ENCODE measurements at places on chromosomes 16 and 17.

DNA sequence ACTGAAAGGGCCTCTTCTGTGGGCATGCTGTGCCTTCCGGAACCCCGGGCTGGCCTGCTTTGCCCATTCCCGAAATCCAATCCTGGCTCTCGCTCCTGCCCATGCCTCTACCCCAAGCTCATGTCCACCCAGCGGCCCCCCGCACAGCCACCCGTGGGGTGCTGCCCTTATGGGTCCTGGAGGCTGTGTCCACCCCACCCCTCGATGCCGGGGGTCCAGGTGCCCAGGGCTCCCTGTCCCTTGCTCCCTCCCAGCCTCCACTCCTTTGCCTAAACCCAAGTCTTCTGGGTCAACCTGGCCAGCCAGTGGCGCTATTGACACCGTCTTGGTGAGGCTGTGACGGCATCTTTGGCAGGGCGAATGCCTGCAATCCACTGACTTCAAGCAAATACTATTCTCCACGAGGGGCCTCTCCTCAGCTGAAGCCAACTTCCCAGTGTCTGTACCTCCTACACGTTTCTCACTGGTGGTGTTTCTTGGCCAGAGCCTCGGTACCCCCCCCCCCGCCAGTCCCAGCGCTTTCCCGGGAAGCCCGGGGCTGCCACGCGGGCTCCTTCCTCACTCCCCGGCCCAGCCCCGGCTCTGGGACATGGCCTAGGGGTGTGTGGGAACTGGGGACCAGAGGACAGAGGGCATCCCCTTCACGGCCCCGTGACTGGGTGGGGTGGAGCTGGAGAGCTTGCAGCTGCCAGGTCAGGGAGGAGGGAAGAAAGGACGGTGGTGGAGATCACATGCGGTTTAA, 12.2 kb upstream of the DUS1L start:
- DNase-seq, result no peak

DNA sequence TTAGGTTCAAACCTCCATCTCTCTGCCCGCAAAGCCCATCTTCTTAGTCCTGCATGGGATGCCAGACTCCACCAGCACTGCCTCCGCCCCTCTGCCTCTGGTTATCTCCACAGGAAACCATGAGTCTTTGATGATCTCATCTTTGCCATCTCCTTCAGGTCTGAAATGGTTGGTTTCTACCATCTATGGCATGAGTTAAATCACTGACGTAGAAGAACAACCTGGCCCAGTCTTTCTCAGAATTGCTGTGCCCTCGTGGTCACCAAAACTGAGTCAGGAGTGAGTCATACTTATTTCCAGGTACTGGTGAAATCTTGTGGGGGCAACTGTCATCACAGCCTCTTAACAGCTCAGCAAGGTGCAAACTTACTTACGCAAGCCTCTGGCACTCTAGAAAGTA, 468.7 kb upstream of the C16orf82 start:
- no peak for DNase-seq

DNA sequence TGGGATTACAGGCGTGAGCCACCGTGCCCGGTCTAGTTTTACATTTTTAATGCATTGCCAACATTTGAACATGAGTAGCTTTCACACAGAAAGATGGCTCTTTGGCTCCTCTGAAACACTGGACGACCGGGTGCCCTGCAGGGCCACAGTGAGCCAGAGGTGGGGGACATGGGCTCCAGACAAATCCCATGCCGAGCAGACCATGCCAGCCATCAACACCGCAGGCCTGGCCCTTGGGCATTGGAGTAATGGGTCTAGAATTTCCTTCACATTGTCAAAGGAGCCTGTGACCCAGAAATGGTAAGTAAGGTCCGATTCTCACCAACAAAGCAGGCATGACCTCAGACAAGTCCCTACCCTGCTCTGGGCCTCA, 21.4 kb upstream of the MPRIP start:
- DNase-seq, result no peak

- no peak for DNase-seq
These were observed at the start of gene ZNF423 for GRCh38 chr16:49855822-49856671. ZNF423 (minus strand) TSS chr16:49856112; CDS start chr16:49855774, 338 bp downstream.

DNA sequence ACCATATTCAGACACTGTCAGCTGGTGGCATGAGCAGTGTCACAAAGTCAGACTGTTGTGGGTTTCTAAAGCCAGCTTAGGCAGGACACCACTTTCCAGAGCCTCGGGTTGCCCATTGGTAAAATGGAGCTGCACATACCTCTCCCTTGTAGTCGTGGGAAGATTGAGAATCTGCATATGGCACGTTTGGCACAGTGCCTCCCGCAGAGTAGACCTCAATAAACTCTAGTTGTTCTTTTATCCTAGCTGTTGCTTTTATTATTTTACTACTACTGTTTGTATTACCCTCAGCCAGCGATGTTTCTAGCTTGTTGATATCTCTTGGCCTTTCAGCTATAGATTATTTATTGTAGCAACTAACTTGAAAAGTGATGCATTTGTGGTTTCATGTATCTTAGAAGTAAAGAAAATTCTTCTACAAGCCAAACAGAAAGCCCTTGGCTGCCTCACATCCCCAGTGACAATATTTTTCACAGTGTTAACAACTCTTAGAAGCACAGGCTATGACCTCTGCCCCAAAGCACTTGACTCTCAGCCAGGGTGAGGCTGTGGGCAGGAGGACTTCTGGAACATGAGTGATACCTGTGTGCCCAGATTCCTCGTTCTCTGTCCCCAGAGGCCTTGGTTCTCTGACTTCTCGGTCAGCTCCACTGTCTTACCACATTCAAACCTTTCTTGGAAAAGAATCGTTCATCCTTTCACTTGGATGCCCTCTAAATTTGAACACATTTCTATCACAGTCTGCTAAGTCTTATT, 351.6 kb downstream of the SNX29 start:
- DNase-seq, result no peak

DNA sequence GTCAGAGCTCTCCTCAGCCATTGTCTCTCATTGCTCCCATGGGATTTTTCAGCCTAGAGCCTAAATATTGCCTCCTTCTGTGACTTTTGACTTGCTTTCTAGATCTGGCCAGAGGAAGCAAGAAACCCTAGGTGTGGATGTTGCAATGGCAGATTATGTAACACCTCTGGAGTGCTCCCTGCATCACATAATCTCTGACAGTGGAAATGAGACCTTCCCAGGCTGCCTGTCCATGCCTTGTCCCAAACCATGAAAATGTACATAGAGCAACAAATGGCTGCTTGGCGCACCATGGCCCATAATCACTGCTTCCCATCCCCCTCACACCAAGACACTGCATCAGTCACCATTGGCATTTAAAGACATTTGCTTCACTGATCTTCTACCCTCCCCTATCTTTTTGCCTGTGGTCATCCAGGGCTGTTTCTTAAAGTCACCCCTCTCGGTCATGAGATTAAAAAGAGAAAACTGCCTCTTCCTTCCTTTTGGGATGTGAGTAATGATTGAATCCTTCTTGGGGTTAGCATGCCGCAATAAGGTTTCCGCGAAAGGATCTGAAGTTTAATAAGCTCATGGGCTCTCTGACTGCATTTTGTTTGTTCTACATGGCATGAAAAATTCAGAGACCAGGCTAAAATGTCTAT, 34.2 kb upstream of the CCL2 start:
- no peak for DNase-seq

GRCh38 chr16:86585821-86586611, 7.7 kb downstream of the FOXL1 start:
- no peak for DNase-seq

DNA sequence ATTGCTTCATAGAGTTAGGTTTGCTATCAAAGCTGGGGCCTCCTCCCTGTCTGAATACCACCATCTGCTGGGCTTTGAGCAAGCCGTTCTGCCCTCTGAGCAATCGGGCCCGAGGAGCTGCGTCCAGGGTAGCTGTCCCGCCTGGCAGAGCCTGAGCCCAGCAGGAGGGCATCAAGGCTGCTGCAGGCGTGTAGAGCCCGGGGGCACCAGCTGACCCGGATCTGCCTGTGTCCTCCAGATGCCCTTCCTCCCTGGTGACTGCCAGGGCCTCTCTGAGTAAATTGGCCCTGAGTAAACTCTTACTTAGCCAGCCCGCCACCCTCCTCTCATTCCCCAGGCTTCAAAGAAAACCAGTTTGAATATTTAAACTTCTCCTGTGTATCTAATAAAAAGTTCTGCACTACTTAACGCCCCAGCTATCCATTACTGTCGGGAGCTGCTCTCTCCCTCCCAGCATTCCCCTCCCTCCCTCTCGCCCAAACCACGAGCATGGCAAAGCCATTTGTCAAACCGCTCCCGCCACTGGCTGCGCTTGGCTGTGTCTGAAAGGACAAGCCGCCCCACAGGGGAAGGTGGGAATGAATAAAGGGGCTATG, 16.4 kb downstream of the CDK5RAP3 start:
- DNase-seq, result no peak

- no peak for DNase-seq
These were observed 245.0 kb downstream of the KCNJ2 start for GRCh38 chr17:70414300-70414699.

DNA sequence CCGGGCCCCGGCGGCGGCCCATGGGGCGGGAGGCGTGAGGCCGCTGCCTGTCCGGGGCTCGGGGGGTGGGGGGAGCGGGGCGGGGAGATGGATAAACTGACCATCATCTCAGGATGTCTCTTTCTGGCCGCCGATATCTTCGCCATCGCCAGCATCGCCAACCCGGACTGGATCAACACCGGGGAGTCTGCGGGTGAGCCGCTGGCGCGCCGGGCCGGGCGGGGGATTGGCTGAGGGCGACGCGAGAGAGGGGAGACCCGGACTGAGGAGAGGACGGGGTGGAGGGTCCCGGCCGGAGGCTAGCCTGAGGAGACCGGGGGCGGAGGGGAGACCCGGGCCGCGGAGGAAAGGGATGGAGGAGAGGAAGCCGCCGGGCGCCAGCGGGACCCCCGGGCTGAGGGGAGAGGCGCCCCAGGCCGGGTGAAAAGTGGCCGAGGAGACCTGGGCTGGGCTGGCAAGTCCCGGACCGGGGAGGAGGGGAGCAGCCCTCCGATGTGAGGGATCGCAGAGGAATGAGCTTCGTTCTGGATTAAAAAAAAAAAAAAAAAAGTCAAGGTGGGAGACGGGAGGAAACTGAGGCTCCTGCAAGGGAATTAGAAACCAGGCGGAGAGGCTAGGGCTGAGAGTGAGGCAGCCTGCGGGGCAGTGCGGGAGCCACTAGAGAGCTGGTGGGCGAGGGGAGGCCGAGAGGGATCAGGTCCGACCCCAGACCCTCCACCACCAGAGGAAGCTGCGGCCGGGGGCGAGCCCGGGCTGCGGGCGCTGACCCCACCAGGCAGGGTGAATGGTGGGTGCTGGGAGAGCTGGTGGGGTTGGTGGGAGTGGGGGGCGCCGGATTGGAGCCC, 526 bp downstream of the MOSMO start:
- no peak for DNase-seq

DNA sequence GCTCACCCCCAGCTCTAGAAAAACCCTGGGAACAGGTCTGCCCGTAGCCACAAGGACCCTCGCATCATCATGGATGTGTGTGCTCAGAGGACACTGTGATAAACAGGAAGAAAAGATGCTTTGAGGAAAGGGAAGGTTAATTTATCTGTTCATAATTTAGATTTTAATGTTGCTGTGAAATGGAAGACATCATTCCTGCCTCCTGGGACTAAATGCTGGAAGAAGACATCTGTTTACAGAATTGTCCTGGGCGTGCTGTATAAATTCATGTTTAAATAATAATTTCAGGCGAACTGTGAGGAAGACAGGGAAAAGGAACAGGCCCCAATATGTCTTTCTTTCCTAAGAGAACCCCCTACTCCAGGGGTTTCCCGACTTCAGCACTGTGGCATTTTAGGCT, 112.6 kb downstream of the SHISA6 start:
- no peak for DNase-seq

GRCh38 chr17:69815406-69815805, 259.6 kb upstream of the KCNJ16 start:
- no peak for DNase-seq

- no peak for DNase-seq
These were observed 56.1 kb upstream of the ACSF3 start for GRCh38 chr16:89037261-89038152.

GRCh38 chr16:89720813-89721545, at the start of the genes VPS9D1 and ZNF276:
VPS9D1 (minus strand) TSS chr16:89720898; CDS start chr16:89720861, 37 bp downstream.
ZNF276 (plus strand) TSS chr16:89721537; CDS start chr16:89721641, 104 bp downstream.
- DNase-seq, result peak; percentile 79

DNA sequence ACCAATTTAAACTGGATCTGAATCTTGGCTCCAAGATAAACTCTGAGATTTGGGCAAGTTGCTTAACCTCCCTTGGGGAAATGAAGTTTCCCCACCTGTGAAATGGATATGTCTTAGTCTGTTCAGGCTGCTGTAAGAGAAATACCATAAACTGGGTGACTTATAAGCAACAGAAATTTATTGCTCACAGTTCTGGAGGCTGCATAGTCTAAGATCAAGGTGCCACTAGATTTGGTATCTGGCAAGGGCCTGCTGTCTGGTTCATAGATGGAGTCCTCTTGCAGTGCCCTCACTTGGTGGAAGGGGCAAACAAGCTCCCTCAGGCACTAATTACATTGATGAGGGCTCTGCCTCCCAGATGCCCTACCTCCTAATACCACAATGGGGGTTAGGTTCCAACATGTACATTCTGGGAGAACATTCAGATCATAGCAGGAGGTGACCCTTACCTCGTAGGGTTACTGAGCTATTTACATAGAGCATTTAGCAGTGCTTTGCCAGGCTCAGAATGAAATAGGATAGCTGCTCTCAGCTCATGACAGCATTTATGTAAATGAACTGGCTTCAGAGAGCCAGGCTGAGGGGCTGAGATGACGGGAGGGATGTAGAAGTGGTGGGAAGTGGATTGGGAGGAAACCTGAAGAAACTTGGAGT, 83.9 kb downstream of the SPECC1 start:
- no peak for DNase-seq

DNA sequence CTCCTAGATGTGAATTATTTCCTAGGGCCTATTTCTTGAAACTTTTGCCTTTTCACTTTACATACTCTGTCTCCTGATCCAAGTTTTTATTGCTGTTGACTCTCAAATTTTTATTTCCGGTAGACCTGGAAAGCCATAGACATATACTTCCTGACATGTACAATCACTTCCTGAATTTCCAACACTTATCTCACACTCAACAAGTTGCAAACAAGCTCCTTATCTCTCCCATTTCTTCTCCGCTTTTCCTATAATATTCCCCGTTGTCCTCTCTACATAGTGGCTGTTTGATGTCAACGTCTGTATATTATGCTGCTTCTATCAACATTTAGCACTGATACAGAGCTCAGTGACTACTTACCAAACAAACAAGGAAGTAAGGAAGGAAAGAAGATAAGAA, 59.3 kb downstream of the IKZF3 start:
- DNase-seq, result no peak

DNA sequence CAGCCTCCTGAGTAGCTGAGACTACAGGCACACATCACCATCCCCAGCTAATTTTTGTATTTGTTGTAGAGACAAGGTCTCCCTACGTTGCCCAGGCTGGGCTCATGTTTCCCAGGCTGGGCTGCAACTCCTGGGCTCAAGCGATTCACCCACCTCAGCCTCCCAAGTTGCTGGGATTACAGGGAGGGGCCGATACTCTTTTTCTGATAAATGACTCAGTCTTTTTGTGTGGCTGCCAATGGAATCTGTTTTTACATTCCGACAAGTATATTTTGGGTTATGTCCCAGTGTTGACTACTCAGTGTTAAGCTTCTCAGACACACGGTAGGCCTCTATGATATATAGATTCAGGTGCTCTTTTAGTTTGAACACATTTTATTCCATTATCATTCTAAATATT, 58.1 kb downstream of the SLFN11 start:
- DNase-seq, result peak; percentile 20

- DNase-seq, result no peak
These were observed 54.7 kb downstream of the PGS1 start for GRCh38 chr17:78433013-78433727.

GRCh38 chr17:17837380-17837821, 615 bp upstream of the SREBF1 start:
- peak; percentile 76 for DNase-seq
